ENCODE measurements at places on chromosomes 16 and 17.

GRCh38 chr17:19812407-19812806 lies 55.3 kb downstream of the ULK2 start:
- no peak for DNase-seq

- no peak for DNase-seq
Observed at GRCh38 chr17:61331178-61331577, 68.5 kb upstream of the TBX2 start.

DNA sequence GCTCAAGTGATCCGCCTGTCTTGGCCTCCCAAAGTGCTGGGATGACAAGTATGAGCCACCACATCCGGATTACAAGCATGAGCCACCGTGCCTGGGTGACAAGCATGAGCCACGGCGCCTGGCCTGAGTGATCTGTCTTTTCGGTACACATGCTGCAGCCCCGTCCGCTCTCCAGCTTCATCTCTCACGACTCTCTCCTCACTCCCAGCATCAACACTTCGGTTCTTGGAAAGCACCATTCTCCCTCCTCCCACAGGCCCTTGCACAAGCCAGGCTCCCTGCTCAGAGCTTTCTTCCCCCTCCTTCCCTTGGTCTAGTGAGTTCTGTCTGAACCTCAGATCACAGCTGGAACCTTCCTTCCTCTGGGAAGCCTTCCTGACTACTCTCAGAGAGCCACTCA lies 6.5 kb upstream of the NCBP3 start:
- no peak for DNase-seq

DNA sequence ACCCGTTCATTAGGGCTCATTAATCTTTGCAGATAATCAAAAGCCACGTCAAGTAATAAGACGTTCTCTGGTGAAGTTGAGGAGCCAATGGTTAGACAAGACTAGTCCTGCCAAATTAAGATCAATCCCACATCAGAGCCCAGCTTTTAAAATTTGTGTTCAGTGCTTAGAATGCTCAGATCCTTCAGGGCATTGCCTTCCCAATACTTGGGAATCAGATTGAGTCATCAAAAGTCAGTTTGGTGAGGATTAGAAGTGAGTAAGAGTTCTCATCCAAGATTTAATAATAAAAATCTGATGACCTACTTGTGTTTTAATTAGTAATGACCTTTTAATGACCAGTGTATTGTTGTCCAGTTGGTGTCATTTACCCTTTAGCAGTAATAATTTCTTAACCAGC lies 19.8 kb downstream of the MAP2K4 start:
- DNase-seq = no peak

GRCh38 chr17:47252209-47252608 lies 1.4 kb upstream of the ITGB3 start:
- DNase-seq = no peak

GRCh38 chr16:68236137-68236825 lies 354 bp upstream of the ESRP2 start:
- DNase-seq = no peak
